Hematopoietic multipotent progenitor cell treated with erythropoietin and hydrocortisone succinate and interleukin-3 and kit ligand, for 8 days (in vitro differentiated cells): ENCODE measurements at places on chromosomes 12 and 14.

DNA sequence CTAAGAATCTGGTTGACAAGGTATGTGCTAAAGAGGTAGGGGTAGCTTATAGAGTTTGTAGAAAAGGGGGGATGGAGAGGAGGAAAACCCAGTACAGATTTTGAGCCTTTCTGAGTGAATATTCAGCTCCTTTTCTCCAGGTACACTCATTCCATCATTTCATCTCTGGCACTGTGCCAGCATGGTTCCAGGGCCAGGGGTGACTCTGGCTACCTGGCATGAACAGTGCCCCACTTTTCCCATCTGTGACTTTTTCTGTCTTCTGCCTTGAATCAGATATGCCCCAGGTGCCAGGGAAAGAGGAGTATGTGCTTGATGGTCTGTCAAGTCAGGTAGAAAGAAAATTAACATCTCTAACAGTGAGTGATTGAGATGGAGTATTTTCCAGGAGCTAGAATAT is 175.7 kb downstream of the CACNA1C start:
- no peak for DNase-seq

- no peak for DNase-seq
These were observed 28.7 kb downstream of the UBE2N start for GRCh38 chr12:93413064-93413463.

GRCh38 chr14:101673873-101674272 is 87.6 kb upstream of the PPP2R5C start:
- no peak for DNase-seq

DNA sequence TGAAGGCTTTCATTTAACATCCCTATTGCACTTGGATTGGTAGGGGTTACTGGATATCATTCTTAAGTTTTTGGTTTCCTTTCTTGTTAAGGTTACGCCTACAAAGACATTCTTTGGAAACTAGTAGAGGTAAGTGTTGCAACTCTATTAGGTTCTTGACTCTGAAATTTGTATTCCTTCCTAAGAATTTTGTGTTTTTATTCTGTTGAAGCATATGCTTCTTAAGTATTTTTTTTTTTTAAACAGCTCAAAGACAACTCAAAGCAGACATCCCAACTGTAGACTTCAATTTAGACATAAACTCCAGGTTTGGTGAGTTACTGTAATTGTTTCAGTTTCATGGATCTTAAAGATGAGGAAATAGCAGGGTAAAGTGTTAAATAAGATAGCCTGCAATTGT is 1.1 kb upstream of the RBMS2 start:
- no peak for DNase-seq

DNA sequence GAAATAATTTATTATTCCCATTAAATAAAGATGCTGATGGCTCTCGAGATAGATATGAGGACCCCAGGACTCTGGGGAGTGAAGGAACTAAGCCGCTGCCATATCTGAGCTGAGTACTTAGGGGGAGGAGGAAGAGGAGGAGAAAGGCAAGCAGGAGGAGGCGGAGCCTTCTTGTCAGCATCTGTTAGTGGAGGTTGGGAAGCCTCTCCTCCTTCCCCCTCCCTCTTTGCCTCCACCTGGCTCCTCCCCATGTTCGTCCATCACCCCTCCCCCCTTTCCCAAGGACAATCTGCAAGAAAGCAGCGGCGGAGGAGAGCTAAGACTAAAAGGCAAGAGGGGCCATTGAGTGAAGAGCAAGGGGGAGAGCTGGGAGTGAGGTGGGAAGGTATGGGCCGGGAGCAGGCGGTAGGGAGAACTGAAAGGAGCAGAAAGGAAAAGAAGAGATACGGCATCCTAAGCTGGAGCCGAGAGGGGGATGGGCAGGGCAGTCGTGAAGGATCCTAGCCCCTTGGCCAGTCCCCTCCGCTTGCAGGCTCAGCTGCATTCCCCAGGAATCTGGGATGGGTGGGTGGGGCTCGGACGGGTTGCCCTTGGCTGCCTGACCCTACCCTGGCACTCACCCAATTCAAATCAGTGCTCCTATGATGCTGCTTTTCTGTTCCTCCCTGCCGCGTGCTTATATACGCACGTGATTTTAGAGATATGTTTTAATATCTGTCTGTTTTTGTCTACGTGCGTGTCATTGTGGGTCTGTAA is at the start of gene PFKM:
TSS of gene PFKM (plus strand) at position 287 of the 756 bp plus-strand sequence. CDS start 3,411 bp downstream, outside the sequence.
- peak; percentile 88 for DNase-seq

GRCh38 chr12:88367231-88367630 is 213.0 kb downstream of the KITLG start:
- no peak for DNase-seq

GRCh38 chr14:59897757-59898383 is 22.1 kb upstream of the LRRC9 start:
- peak; percentile 13 for DNase-seq

GRCh38 chr14:45699471-45699870 is 446.5 kb upstream of the MIS18BP1 start:
- DNase-seq = no peak

DNA sequence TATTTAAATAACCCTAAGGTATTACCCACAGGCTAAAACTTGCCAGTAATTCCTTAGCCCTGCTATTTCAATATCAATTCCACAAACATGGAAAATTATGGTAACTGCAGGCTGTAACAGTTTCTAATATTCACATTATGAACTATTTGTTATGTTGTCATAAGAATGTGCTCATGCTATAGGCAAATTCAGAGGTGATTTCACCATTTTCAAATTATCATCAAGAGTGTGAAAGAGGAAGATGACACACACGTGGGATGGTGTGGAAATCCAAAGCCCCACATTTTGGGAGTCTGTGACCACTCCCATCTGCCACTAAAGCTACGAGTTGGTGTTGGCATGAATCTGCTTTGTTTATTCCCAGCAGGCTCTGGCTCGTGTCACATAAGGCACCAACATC is 5.9 kb upstream of the MYO1A start:
- DNase-seq = no peak

DNA sequence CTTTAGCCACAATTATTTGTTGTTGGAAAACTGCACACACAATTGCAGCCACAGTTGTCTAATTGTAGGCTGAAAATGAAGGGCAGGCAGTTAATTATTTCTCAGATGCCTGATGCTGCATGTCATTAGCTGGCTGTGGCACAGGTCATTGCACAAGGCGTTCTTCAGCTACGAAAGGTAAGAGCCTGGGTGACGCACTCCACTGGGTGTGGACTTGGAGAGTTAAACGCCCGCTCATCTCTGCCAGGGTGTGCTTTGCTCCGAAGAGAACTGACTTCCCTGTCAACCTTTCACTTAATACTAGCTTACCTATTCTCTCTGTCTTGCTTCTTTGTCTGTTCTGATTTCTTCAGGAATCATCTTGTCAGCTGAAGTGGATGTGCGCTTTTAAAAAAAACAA is 91.4 kb upstream of the CPM start:
- DNase-seq = no peak

DNA sequence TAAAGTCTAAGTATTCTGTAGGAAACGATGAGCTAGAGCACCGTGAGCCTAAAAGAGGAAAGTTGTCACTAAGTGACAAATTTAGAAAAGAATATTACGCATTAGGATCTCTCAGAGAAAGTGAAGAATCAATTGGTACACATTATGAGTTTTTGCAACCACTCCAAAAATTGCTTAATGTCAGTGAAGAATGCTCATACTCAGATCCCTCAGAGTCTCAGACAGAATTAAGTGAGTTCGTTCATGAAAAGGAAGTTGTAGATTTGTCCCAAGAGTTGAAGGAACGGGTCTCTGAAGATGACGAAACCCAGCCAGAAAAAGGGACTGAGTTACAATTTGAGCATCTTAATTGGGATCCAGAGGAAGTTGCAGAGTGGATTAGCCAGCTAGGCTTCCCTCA is 1.5 kb downstream of the SAMD15 start:
- no peak for DNase-seq

DNA sequence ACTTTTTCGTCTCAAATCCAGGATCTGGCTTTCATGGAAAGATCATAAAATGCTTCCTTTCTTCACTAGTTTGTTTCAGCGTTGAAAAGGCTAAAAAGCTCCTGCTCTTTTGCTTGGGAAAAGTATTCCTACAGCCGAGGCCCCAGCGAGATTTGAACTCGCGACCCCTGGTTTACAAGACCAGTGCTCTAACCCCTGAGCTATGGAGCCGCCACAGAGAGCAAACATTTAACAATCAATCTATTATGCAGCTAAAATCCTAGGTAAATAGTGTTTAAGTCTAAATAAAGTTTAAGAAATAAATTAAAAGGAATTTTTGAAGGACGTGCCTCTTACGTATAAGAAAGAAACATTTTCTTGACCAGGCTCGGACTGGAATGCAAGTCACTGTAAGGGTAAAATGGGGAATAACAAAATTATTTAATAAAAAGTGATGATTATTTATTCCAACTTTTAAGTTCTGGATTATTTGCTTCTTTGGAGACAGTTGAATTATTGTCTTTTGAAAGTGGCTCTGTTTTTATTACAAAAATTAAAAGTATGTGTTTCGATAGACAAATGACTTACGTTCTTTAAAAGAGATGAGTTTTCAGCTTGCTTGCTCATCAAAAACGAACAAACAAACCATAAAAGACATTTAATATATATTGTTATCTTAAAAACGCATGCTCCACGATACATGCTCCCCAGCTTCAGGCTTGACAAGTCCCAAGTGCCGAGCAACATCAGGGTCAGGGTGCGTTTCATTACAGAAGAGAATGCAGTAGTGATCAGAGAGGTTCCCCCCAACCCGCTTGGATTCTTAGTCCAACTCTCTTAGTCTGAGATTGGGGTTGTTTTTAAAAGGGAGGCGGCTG is 10.2 kb downstream of the OR6S1 start:
- peak; percentile 81 for DNase-seq

- DNase-seq = peak; percentile 7
These were observed 17.1 kb upstream of the DLK1 start for GRCh38 chr14:100709289-100710284.

GRCh38 chr12:64744422-64745258 is 14.6 kb downstream of the GNS start:
- DNase-seq = no peak

DNA sequence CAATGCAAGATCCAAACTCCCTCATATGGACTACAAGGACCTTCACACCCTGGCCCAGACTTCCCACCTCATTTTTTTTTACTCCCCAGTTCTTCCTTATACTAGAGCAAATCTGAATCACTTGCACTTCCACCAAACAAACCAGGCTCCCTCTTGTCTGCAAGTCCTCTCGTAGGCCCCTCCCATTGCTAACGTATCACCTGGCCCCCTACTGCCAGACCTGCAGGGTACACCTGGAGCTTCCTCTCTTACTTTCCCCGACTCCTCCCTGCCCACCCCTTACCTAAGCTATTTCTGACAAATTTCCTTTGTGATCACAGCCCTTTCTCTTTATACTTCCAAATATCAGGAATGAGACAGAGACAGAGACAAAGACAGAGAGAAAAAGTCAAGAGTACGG is 463.9 kb downstream of the GALC start:
- no peak for DNase-seq

GRCh38 chr12:65155784-65156183 is 13.6 kb upstream of the LEMD3 start:
- no peak for DNase-seq

DNA sequence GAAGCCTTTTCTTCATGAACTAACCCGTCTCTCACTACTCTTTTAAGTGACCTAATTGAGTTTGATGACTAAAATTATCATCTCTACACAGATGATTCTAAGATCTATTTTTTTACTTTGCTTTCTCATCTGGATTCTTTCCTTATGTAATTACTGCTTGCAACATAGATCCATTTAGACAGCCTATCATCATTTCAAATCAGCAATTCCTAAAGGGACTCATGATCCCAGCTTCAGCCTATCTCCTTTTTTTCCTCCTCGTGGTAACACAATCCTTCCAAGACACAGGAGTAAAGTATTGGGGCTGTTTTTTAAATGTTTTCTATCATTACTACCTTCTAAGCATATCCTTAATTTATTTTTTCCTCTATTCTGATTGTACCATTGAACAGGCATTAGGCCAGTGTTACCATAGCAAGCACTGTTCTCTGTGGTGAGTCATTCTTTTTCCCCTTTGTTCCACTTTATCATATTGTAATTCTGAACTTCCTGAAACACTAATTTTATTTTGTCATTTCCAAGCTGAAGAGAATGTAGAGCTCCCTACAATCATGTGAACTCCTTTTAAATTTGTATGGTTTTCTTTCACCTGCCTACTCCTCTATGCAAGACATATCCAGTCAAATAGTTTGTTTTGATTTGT is 190.4 kb upstream of the FAR2 start:
- DNase-seq = no peak

- peak; percentile 47 for DNase-seq
These were observed at the start of gene GALNT6 for GRCh38 chr12:51391283-51392123. GALNT6 (minus strand) TSS chr12:51391406; CDS start chr12:51379781, 11,625 bp downstream.

DNA sequence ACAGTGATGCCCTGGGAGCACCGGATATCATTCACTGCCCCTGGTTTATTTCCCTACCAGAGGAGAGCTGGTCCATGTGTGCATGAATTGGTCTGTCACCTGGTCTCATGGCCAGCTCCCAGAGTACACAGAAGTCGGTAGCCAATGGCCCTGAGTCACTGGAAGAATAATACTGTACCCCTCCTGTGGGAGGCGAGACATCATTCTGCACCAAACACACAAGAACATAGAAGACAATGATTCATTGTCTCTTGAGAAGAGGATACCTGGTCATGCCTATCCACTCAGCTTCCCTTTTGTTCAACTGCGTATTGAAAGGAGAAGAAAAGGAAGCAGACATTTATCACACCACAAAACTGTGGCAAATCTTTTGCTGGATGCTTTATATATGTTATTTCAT is 216.2 kb downstream of the DPF3 start:
- DNase-seq = no peak

DNA sequence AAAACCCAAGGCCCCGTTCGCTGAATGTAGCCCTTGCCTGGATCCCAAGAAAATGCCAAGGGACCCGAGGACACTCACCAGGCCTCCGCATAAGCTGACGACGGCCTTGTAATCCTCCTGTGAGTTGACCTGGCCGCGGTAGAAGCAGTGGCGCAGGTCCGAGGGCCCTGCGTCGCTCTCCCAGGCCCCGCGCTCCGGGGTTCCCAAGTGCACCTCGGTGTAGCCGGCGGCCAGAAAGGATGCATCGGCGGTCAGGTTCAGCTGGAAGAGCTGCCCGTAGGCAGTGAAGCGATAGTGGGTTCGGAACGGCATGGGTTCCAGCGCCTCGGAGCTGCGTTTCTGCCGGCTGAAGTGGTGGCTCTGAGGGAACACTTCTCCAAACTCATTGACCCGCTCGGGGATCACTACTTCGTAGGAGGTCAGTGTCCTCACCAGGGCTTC is 1.2 kb downstream of the ADAMTS20 start:
- DNase-seq = no peak

- no peak for DNase-seq
These were observed 166.7 kb upstream of the LHX5 start for GRCh38 chr12:113638460-113638775.

GRCh38 chr12:29650371-29650770 is 133.4 kb downstream of the TMTC1 start:
- no peak for DNase-seq

GRCh38 chr12:52630008-52630500 is 11.7 kb upstream of the KRT73 start:
- DNase-seq = no peak

GRCh38 chr12:98770230-98770629 is 125.1 kb downstream of the APAF1 start:
- DNase-seq = no peak

GRCh38 chr12:1810201-1810930 is 10.0 kb upstream of the LRTM2 start:
- no peak for DNase-seq
